ENCODE measurements at places on chromosomes 7 and 10.

- no peak for DNase-seq
These were observed 31.0 kb downstream of the DENND2A start for GRCh38 chr7:140609646-140610045.

- no peak for DNase-seq
These were observed 228.8 kb downstream of the EXOC4 start for GRCh38 chr7:133481676-133482075.

DNA sequence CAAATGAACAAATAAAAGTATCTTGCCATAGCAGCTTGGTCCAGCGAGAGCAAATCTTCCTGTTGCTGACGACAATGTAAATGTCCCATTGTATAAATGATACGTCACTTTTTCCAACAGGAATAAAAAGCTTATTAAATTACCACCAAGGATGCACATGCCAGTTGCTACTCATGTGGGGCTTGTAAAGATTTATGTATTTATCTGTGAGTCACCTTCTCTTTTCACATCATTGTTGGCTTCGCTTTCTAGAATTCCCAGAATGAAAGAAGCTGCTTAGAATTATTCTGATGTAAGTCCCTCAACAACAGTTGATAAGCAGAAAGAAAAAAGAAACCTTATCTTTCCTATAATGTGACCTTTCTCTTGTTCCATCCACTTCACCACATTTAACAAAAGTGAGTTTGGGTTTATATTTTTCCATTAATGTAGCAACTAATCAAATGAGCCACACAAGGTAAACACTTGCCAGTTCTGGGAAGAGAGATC, 22.4 kb downstream of the DNAJC12 start:
- DNase-seq: no peak

DNA sequence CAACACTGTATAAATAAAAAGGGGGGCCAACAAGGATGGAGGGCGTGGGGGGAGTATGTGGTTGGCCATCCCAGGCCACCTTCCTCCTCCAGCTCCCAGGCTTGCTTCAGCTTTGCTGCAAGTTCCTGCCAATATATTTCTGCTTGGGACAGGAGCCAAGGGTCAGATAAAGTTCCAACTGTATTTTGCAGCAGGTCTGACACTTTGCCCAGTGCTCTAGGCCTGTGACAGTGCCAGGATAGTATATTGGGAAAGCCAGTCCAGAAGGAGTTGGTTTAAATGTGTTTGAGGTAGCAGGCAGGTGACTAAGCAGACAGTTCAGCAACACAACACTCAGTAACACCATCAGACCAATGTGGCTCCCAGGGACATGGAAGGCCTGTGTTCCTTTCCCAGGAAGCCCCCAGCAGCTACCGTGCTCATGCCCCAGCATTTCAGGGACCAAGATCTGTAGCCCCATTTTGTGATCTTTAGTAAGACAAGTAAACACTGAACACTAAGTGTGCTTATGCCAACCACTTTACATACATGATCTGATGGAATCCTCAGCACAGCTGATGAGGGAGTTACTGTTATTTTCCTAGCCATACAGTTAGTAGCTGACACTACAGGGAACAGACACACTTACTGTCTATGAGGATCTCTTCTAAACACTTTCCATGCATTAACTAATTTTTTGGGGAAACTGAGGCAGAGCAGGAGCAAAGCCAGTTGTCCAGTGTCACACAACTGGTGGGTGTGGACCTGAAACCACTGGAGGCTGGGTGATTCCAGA, 38.9 kb downstream of the DNAJB12 start:
- DNase-seq: no peak

DNA sequence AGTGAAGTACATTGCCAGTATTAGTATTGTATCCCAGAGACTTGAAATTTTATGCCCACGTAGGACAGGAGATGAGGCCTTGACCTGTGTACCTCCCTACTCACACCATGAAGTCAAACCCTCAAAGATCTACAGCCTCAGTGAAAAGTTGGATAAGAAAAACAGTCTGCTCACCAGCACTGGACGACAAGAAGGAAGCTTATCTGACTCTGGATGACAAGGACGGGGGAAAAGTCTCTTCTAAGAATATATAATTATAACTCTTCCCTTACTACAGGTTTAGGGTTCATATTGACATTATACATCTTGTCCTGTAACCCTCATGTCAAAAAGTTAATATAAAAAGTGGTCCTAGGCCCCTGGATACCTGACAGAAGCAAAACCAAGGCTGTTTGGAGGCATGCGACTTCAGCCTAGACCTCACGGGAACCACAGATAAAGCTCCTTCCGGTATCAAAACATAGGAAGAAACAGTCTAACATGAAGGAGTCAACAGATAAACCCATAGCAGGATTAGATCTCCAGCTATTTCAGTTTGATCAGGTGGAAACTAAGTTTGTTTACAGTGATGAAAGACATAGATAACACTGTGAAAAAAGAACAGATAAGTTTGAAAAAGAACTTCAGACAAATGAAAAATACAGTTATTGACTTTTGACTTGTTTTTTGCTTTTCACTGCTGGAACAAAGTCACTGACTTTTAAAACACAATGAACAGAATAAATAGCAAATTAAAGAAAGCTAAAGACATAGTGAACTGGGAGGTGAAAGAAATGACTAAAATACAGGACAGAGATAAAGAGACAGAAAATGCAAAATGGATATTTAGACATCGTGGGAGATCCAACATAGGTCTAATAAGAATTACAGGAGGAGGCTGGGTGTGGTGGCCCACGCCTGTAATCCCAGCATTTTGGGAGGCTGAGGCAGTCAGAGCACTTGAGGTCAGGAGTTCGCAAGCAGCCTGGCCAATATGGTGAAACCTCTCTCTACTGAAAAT, 145.9 kb downstream of the PHTF2 start:
- no peak for DNase-seq

DNA sequence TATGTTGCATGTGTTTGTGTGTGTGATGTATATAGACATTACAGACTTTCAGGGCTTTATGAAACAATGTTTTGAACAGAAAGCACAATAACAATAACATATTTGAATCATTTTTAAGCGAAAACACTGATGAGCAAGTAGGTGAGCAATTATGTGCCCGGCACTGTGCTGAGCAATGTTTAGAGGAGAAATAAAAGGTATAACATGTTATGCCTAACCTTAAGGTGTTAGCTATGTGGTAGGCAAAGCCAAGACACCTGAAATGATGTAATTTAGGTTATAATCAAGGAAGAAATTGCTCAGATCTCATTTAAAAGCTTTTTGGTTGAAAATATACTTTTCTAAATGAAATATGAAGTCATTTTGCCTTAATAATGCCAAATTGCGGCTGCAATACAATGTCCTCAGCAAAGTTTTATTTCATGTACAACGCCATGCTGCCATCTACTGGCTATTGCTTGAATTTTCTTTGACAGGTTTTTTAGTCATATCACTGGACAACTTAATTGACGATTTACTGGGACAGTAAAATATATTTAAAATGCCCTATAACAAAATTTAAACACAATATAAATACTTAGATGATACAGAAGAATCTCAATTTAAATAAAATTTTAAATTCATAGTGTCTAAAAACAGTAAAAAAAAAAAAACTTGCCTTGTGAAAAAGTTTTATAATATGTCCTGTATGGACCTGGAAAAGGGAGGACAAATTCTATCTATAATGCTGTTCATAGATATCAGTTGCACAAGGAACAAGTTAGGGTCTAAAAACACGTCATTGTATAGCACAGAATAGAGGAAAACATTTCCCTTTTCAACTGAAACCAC, 131.1 kb upstream of the CDK1 start:
- DNase-seq: no peak

DNA sequence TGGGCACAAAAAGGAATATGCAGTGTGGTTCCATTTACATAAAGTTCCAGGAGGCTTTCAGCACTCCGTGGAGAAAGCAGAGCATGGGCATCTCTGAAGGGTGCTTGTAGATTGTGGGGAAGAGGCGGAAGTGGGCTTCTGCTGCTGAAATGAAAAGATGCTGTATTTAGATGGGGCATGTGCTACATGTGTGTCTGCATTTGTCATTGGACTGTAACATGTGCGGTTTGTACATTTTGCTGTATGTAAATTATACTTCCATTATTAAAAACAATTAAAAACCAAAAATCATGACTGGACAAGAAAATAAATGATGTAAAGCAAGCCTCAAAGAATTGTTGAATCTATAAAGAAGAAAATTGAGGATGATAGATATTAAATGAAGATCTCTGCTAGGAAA, 334.0 kb downstream of the WDR37 start:
- no peak for DNase-seq

DNA sequence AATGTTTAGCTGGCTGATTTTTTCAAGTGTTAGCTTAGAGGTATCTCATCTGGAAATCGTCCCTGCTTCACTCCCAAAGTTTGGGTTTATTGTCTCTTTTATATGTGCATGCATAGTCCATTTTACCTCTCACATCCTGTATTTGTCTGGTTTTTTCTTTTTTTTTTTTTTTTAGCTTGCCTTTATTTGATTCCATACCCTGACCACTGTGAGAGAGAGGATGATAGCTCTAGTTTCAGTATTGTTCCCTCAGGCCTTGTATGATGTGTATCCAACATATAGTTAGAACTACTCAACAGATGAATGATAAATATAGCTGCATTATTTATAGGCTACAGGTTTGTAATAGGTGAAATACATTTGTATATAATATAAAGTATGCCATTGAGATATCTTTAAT, 29.9 kb downstream of the PCGF5 start:
- no peak for DNase-seq

GRCh38 chr10:5694573-5694972, 9.9 kb downstream of the TASOR2 start:
- DNase-seq: no peak

Data from coronary artery (tissue), 2 donors.